ENCODE measurements at places on chromosomes 1 and 21.

GRCh38 chr1:212903664-212904063 lies 45.6 kb downstream of the FLVCR1 start:
- H3K4me3 ChIP-seq, result no peak overlapping the region
- no peak for DNase-seq
- H3K27ac ChIP-seq, result no peak overlapping the region
- no peaks in the 10 kb centered on the region for H3K27me3 ChIP-seq
- no peaks in the 10 kb centered on the region for H3K4me1 ChIP-seq

- H3K27ac ChIP-seq, result no peak overlapping the region
- no peaks in the 10 kb centered on the region for H3K27me3 ChIP-seq
- H3K36me3 ChIP-seq, result no peaks in the 10 kb centered on the region
Observed at GRCh38 chr1:199756066-199756465, 271.4 kb upstream of the NR5A2 start.

GRCh38 chr1:27393641-27394281 lies 1.3 kb downstream of the GPR3 start:
- no peaks in the 10 kb centered on the region for H3K27me3 ChIP-seq
- no peak overlapping the region for H3K4me3 ChIP-seq
- no peak for DNase-seq
- H3K36me3 ChIP-seq, result no peaks in the 10 kb centered on the region
- peaks cover 5% of the 10 kb centered on the region for H3K4me1 ChIP-seq

GRCh38 chr1:216562383-216562782 lies 139.1 kb upstream of the USH2A start:
- no peaks in the 10 kb centered on the region for H3K36me3 ChIP-seq
- H3K4me1 ChIP-seq, result no peaks in the 10 kb centered on the region
- no peak overlapping the region for H3K4me3 ChIP-seq
- no peak overlapping the region for H3K27ac ChIP-seq

- H3K4me3 ChIP-seq, result no peak overlapping the region
- H3K27ac ChIP-seq, result no peak overlapping the region
- H3K4me1 ChIP-seq, result no peaks in the 10 kb centered on the region
- H3K36me3 ChIP-seq, result no peaks in the 10 kb centered on the region
Observed at GRCh38 chr1:248611883-248612414, 14.4 kb upstream of the OR2T10 start.

All from liver (tissue), 10 donors.